ENCODE measurements at places on chromosomes 1 and 21. TPM values are rescaled to one million over a fixed set of nuclear protein-coding genes. Genes with fewer than 3 reads are reported as not detected.
A peak's percentile ranks its signal among the peaks of the same experiment; 100 is the strongest.

- peak; percentile 20 for DNase-seq
Measured at GRCh38 chr1:29974316-29974724, 738.0 kb downstream of the PTPRU start.

DNA sequence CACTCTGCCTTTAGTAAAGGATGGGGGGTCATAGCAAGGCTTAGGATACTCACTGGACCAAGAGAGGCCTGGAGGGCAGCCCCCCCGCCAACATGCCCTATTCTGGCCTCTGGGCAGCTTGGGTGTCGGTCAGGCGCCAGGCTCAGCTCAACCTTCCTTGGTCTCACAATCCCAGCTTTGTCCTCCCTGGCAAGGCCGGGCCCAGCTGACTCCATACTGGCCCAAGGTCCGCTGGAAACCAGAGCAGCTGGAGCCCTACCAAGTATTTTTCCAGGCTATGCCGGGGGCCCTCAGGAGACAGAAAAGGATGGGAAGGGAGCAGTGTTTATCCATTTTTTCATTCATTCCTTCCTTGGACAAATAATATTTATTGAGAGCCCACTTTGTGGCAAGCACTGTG is 6.2 kb downstream of the FBXO2 start:
- no peak for DNase-seq

DNA sequence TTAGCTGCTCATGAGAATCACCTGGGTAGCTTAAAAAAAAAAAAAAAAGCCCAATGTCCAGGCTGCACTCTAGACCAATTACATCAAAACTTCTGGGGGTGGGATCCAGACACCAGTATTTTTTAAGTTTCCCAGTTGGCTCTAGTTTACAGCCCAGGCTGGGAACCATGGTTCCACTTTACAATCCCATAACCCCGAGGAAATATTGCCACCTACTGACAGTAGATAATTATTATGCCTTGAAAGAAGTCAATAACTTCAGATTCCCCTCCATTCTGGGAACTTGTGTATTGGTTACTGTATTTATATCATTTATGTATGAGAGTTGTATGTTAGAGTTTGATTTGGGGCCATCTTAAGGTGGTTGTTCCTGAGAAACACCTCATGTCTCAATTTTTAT is 100.2 kb downstream of the SPATA46 start:
- DNase-seq: peak; percentile 26

GRCh38 chr1:105317976-105318375 is 1568.3 kb downstream of the AMY1C start:
- DNase-seq: no peak

DNA sequence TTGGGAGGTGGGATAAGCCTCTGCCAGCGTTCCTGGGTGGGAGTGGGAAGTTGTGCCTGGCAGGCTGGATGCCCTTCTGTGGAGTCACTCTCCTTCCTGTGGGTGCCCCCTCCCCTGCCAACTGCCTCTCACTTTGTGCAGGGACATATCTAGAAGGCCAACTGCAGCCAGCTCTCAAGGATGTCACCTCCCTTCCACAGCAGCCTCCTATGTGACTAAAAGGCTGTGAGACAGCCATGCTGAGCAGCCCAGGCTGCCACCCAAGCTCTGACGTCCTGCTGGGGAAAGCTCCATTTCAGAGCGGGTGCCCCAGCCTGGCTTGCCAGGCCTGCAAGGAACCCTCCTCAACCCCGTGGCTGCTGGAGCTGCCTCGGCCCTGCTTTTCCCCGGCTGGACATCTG is 19.6 kb upstream of the SLC26A9 start:
- no peak for DNase-seq

DNA sequence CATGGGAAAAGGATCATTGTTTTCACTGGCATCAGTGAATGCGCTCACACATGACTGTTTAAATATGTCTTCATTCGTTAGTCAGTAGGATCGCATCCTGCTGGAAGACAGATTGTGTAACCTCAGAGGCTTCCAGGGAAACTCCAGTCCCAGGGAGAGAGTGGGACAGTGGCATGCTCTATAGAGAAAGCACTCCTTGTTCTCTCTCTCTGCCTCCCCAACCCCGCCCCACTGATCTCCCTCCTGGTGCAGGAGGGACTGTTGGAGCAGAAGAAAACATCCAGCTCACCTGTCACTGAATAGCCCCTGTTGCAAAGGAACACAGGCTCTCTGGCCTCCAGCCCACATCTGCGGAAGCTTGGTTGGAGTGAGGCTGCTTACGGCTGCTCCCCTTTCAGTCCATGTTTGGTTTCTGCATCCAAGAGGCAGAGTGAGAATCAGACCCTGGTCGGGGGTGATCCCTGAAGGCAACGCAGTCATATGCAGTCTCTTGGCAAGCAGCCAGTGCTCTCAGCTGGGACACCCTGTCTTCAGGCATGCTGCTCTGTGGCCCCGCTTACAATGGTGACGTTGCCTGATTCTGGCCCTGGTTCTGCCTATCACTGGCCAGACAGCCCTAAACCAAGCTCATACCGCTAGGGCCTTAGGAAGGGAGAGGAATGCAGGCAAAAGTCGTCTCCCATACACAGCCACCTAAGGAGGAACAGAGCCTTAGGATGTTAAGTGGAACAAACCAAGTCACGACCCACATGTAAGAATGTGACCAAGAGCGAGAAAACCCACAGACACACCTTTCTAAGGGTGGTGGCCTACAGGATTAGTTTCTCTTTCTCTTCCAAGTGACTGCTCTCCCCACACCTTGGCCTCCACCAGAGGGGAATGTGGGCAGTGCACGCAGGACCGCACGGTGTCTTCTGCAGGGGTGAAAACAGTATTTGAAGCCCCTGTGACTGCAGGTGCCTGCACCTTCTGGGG is 39.7 kb downstream of the BACE2 start:
- DNase-seq: no peak

DNA sequence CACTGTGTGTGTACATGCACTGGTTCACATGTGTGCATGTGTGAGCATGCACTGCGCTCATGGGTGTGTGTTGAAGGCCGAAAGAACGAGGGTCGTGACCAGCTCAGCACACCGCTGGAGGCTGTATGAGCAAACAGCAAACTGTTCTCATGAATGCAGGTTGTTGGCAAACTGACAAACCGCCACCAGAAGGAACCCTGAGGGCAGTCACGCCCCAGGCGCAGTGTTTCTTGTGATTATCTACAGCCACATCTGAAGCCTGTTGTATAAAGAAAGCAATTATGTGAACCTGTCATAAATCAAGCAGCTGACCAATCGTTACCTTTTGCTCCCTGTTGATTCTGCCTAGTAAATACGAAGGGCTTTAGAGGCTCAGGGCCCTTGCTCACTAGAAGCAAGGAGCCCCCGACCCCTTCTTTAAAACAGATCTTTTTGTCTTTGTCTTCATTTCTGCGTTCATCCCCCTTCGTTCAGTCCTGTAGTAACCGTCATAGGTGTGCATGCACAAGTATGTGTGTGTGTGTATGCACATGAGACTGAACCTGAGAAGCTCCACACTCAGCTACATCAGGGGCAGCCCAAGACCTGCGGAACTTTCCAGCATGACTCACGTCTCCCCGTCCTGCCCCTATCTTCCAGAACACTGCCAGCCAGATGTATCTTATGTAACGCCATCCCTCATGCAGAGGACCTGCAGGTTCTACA is 16.8 kb upstream of the RIPK4 start:
- DNase-seq: peak; percentile 91

The LAMB3 gene
- total RNA-seq: 1.8 TPM

Data from H4 (cell line).